ENCODE measurements at places on chromosomes 3 and 15.

- no peak for DNase-seq
Measured at GRCh38 chr3:163671201-163671600, 1407.1 kb downstream of the SI start.

GRCh38 chr3:184337981-184338380 lies 581 bp downstream of the FAM131A start:
- DNase-seq, result no peak

- no peak for DNase-seq
Measured at GRCh38 chr15:74316141-74316540, 51.3 kb downstream of the CYP11A1 start.

GRCh38 chr3:46214751-46215352 lies 6.7 kb upstream of the CCR1 start:
- DNase-seq, result no peak

DNA sequence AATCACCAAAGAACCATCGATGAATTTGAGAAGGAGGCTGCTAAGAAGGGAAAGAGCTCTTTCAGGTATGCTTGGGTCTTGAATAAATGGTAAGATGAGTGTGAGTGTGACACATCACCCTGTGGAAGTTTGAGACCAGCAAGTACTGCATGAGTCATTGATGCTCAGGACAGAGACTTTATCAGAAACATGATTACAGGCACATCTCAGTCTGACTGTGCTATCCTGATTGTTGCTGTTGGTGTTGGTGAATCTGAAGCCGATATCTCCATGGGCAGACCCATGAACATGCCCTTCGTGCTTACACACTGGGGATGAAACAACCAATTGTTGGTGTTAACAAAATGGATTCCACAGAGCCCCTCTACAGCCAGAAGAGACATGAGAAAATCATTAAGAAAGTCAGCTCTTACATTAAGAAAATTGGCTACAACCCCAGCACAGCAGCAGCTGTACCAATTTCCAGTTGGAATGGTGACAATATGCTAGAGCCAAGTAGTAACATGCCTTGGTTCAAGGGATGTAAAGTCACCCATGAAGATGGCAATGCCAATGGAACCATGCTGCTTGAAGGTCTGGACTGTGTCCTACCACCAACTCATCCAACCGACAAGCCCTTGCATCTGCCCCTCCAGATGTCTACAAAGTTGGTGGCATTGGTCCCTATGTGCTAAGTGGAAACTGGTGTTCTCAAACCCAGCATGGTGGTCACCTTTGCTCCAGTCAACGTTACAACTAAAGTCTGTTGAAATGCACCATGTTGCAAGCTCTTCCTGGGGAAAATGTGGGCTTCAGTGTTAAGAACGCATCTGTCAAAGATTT lies 20.5 kb downstream of the TM4SF4 start:
- DNase-seq, result no peak

DNA sequence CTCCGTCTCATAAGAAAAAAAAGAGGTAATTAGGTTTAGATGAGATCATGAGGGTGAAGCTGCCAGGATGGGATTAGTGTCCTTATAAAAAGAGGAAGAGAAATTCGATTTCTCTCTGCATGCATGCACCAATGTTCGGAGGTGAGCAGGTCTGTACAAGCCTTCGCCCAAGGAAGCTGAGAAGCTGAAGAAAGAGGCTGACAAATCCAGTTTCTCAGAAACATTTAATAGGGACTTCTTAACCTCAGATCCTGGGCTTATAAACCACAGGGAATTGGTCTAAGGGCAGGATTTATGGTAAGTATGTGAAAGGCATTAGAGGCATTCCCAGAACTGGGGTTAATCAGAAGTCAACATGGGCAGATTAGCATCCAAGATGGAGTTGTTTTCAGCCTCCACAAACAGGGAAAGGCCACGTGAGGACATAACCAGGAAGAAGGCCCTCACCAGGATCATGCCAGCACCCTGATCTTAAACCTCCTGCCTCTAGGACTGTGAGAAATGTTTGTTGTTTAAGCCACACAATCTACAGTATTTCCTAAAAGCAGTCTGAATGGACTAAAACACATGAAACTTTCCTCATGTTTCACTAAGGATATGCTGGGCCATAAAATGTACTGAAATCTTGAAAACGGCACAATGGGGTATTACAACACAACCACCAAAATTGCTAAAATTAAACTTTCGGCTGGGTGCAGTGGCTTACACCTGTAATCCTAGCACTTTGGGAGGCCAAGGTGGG lies 11.3 kb downstream of the SHISA5 start:
- no peak for DNase-seq

DNA sequence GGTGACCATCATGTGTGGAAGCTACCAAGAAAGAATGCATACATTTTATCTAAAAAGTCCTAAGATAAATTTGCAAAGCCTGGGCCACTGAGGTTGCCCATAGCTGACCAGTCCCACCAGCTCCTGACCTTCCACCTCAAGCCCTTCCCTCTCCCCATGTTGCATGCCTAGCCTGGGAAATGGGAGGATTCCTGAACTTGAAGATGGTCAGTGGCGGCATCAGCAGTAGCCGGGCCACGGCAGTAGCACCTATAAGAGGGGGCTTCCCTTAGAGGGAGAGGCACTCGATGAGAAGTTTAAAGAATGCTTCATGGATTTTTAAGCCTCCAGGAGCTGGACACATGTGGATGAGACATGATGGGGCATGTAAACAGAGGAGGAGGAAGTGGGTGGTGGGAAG lies 172.1 kb downstream of the KLF13 start:
- no peak for DNase-seq

- no peak for DNase-seq
Measured at GRCh38 chr3:118473343-118473742, 561.3 kb downstream of the IGSF11 start.

Data from DMS 273 treated with DMSO at 0.1 percent for 48 hours (cell line).